ENCODE measurements at places on chromosomes 7 and 10.

GRCh38 chr10:5534880-5535856 is 10.4 kb downstream of the CALML3 start:
- DNase-seq: no peak

- no peak for DNase-seq
Measured at GRCh38 chr7:26160896-26161295, 8.9 kb downstream of the NFE2L3 start.

- DNase-seq: no peak
Measured at GRCh38 chr10:106341356-106341755, 823.1 kb downstream of the SORCS1 start.

GRCh38 chr7:27740449-27741086 is 606 bp downstream of the TAX1BP1 start:
- DNase-seq: peak; percentile 70

GRCh38 chr7:137404660-137405317 is 61.3 kb upstream of the PTN start:
- DNase-seq: no peak

- DNase-seq: no peak
Measured at GRCh38 chr10:74096777-74097176, 53.9 kb downstream of the AP3M1 start.

- DNase-seq: no peak
Measured at GRCh38 chr7:112122798-112123197, 83.4 kb downstream of the DOCK4 start.

- no peak for DNase-seq
Measured at GRCh38 chr7:90474284-90475210, 5.1 kb downstream of the PTTG1IP2 start.

Data from omental fat pad (tissue), 4 donors.